NCI-H69 (cell line): ENCODE measurements at places on chromosomes 16 and 17.

- DNase-seq: peak; percentile 49
These were observed 957 bp downstream of the OXLD1 start for GRCh38 chr17:81665205-81666091.

GRCh38 chr16:4452674-4453073, 21.8 kb downstream of the NMRAL1 start:
- DNase-seq: no peak

- DNase-seq: no peak
These were observed 3.0 kb upstream of the ANKRD40CL start for GRCh38 chr17:50770346-50770745.

GRCh38 chr17:28055546-28056275, 13.2 kb downstream of the NLK start:
- no peak for DNase-seq

GRCh38 chr17:67435122-67435521, 58.0 kb downstream of the PITPNC1 start:
- DNase-seq: no peak
